ENCODE measurements at places on chromosomes 6 and 20.
A peak's percentile ranks its signal among the peaks of the same experiment; 100 is the strongest.

DNA sequence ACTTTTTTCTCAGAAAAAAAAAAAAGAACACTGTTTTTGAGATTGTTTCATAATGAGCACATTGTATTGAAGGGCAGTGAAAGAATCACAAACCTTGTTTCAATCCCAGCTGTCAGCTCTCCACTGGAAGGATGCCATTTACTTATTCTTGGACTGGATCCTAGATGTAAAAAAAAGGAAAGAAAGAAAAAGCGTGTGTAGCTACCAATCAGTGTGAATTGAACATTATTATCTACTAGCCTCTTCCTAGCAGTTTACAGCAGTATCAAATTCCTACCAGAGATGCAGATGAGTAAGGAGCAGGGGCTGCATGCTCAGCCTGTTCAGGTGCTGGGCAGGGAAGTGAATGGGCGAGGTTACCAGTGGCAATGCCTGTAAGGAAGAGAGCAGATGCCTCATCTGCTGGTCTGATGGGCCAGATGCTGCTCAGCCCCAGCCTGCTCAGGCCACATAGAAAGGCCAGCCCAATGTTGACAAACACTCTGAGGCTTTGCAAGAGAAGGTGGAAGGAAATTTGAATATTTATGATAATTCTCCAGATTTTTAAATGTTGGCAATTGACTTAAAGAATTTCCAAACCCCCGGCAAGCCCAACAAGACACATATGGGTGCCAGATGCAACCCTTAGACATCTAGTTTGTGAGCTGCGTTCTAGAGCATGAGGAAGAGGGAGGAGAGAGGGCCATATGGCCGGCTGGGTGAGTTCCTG, 189.5 kb downstream of the IBTK start:
- peak; percentile 70 for DNase-seq

GRCh38 chr6:7468382-7469081, 72.9 kb upstream of the DSP start:
- DNase-seq = peak; percentile 19

GRCh38 chr6:48541649-48542048, 430.7 kb upstream of the PTCHD4 start:
- peak; percentile 50 for DNase-seq

DNA sequence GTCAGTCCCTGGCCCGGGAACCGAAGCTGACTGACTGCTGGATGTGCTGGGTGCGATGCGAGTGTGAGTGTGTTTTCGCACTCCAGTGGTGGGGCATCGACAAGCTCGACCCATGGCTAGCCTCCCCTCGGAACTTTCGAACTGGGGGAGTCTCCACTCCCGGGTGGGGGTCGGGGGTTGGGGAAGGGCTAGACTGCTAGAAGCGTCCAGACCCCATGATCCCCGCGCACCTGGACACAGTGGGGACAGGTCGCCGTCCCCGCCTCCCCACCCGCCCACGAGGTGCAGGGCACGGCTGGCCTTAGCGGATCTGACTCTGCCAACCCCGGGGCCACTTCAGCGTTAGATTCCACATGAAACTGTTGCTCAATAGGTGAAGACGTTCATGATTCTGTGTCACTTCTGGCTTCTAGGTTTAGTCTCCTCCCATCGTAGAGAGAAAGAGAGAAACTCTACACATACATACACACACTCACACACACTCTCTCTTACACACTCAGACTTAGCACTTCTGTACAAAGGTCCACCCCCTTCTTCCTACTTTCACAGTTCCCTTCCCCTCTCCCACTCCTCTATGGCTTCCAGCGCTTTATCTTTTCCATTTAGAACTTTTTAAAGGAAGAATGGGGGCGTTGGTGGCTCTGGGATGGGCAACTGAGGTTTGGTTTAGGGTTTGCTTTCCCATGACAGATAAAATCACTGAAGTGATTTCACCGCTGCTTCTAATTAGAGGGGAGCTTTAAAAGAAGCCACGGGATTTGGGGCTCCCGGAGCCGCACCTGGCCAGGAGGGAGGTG, 5.1 kb upstream of the TFAP2A start:
- DNase-seq = no peak

GRCh38 chr6:167660944-167661551, 165.7 kb upstream of the AFDN start:
- DNase-seq = no peak

- no peak for DNase-seq
Observed at GRCh38 chr20:35680452-35681183, 15.9 kb upstream of the CPNE1 start.
